ENCODE measurements at places on chromosomes 4 and X.

GRCh38 chrX:92230628-92231027, 451.5 kb downstream of the PCDH11X start:
- DNase-seq, result no peak

GRCh38 chr4:185683896-185684295, 128.1 kb downstream of the SORBS2 start:
- DNase-seq, result no peak

- DNase-seq, result no peak
These were observed 556.6 kb downstream of the NLGN4X start for GRCh38 chrX:5672099-5672498.

DNA sequence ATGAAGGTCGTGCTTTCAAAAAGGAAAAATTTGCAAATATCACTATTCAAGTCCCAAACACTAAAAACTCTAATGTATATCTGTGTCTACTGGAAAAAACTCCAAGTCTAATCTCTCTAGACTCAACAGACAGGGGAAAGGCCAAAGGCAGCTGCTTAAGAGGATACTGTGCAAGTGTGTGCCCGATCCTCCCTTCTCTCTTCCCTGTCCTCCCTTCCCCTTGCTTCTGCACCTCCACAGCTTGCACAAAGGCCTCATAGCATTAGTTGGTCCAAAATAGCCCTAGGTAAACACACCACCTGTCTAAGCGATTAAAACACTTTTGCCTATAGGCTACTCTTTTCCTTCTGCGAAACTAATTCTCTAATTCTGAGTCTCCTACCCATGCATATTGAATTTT, 10.6 kb downstream of the C4orf54 start:
- DNase-seq, result no peak

GRCh38 chr4:181855307-181855706, 387.9 kb upstream of the TENM3 start:
- no peak for DNase-seq

DNA sequence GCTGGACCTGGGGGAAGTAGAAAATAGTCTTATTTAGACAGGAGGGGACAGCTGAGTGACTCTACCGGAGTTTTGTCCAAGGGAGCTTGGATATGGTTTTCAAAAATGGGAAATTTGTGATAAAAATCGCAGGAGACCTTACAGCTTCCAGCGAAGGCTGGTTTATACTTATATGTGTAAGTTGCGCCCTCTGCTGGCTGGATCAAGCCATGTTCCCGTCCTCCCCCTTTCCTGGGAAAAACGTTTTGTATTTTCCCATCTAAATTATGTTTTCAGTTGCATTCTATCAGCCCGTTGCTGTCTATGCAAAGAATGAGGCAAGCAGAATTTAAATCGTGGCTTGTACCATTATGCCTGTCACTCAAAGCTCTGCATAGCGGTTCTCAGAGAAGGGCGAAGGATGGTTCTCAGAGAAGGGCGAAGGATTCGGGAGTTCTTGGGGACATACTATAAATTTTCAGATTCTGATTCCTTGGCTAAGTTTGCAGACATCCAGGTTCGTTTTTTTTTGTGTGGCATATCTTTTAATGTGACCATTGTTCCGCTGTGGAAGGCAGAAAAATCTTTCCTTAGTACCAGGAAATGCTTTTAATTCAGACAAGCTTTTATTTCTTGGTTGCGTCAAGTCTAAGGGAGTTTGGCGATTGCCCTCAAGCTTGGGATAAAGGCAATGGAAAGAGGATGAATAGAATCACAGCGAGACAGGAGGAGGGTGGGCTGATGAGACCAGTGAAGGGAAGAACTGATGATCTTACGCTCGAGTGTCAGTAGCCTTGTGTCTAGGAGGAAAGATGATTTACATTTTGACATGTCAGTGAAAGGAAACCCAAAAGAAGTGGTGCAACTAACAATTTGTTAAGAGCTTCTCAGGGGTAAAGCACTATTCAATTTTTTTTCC, 128.5 kb upstream of the ARX start:
- DNase-seq, result peak; percentile 19

- DNase-seq, result no peak
These were observed at the start of gene HEPH for GRCh38 chrX:66163849-66164411. Gene HEPH, plus strand, starts transcription at chrX:66164247. Its CDS starts 6,324 bp downstream, at chrX:66170571.

GRCh38 chr4:8278421-8279287, 9.1 kb downstream of the HTRA3 start:
- DNase-seq, result no peak

GRCh38 chr4:174281182-174281737, 2.2 kb downstream of the FBXO8 start:
- no peak for DNase-seq

GRCh38 chrX:108704839-108705238, 31.5 kb downstream of the IRS4 start:
- DNase-seq, result no peak

DNA sequence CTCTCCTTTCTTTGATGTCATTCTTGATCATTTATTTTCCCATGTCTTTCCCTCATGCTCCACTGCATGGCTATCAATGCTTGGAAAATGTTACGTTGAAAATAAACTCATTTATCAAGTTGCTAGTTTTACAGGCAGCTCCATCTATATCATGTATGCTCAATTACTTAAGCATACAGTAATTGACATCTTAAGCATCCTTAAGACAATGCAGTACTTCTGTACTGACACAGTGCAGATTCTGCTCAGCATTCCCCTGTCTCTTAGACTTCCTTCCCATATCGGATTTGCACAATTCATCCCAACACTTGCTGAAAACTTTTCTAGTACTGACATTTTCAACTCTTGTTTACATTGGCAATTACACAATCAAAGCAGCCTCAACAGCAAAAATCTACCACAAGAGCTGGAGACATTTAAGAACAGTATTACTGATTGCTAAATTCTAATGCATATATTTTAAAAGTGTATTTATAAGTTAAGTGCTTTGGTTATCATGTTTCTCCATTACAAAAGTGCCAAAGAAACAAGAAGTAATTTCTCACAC, 165.6 kb downstream of the ATP10D start:
- no peak for DNase-seq

DNA sequence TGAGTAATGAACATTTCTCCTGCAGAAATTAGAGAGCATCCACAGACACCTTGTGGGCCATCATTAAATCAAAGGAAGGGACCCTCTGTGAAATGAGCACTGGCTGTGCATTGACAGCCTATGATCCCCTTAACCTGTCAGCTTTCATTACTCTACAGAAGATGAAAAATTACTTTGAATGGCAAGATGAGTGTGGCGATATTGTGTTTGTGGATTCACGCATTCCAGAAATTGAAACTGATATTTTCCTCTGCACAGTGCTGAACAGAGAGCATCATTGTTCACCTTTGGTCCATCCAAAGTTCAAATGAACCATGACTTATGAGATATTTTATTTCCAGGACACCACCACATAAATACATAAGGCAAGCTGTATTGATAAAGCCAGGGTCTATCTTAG, 374.8 kb upstream of the ANXA10 start:
- no peak for DNase-seq

DNA sequence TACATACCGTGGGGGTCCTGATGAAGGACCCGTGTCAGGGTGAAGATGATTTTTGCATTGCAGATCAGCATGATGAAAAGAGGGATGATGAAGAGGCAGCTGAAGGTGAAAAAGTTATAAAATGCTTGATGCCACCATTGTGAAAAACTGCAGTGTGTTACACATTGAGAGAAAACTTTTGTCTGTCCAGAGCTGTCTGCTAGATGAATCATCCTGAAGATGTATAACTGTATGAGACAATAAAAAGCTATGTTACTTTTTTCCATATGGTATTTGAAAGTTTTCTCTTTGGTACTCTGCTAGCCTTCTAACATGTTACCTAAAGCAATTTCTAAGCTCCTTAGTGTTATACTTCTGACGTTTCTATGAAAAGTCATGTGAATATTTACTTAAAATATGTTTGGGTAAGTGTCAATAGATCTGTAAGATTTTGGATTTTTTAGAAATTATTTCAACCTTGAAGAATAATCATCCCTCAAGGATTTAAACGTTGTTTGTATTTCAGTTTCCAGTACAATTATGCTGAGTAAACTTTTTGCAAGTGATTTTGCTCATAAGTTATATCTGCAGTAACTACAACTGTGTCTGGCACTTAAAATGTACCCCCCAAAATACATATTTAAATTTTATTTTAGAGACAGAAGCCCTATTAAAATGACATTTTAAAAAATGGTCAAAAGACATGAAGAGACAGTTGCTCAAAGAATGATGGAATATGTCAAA, 9.5 kb downstream of the GNRHR start:
- DNase-seq, result no peak

DNA sequence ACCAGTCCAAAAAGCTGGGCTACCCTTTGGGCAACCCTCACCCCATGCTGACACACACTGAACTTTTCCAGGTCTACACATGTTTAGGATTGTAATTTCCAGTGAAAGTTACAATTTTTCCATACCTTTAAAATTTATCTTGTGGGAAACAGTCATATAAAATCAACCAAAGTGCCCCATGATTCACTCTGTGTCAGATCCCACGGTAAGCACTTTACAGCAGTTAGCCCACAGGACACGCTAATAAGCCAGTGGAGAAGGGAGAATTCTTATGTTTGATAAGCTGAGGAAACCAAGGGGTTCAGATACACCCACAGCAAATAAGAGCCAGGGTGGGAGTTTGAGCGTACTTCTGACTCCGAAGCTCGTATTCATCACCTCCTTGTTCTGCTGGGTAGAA, 72.4 kb upstream of the TBL1X start:
- no peak for DNase-seq

GRCh38 chr4:73704314-73705055, 35.9 kb upstream of the CXCL8 start:
- no peak for DNase-seq

- DNase-seq, result no peak
These were observed 5.1 kb downstream of the TIMP1 start for GRCh38 chrX:47587091-47587891.

DNA sequence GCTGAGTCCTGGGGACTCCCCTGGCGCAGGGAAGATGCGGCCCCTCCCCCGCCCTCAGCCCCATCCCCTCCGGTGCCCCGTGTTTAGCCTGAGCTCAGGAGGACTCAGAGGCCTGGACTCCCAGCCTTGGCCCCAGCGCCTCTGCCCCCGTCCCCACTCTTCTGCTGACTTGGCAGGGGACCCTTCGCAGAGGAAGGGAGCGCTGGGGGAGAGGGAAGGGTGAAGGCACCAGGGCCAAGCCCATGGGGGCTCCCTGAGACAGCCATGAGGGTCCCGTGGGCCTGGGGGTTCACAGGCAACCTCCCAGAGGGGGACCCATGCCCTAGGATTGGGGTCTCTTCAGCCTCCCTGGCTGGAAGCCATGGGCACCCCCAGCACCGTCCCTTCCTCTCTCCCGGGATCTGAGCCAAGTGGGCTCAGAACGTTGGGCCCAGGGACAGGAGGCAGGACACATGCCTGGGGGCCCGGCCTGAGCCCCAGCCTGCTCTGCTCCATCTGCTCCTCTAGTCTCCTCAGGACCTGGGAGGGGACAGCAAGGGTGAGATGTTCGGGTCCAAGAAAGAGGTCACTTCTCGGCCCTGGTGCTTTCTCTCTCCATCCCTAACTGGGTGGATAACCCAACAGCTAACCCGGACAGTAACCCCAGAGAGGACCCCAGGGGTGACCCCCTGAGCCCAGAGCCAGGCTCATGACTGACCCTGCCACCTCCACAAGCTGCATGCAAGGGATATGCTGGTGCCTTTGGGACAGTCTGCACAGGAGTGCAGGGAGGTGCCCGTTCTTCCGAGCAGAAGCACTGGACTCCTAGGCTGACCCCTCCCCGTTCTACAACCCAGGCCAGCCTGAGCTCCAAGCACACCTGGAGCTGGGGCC, 1.5 kb upstream of the CPLX1 start:
- no peak for DNase-seq

DNA sequence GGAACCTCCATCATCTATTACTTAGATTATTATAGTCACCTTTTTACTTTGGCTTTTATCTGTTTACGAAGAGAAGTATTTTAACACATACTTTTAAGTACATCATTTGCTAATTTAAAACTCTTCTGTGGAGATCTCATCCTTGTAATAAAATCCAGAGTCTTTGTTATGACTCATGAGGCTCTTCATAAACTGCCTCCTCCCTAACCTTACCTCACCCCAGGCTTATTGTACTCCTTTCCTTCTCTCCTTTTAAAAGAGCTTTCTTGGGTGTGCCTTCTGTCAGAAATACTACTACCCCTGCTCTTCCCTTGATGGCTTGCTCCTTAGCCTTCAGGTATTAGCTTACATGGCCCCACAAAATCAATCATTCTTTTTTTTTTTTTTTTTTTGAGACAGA, 6.6 kb downstream of the ARL9 start:
- DNase-seq, result no peak

- DNase-seq, result no peak
These were observed 31.4 kb upstream of the SPATA4 start for GRCh38 chr4:176226736-176227135.

GRCh38 chrX:10444204-10444603, 176.2 kb downstream of the MID1 start:
- DNase-seq, result no peak

DNA sequence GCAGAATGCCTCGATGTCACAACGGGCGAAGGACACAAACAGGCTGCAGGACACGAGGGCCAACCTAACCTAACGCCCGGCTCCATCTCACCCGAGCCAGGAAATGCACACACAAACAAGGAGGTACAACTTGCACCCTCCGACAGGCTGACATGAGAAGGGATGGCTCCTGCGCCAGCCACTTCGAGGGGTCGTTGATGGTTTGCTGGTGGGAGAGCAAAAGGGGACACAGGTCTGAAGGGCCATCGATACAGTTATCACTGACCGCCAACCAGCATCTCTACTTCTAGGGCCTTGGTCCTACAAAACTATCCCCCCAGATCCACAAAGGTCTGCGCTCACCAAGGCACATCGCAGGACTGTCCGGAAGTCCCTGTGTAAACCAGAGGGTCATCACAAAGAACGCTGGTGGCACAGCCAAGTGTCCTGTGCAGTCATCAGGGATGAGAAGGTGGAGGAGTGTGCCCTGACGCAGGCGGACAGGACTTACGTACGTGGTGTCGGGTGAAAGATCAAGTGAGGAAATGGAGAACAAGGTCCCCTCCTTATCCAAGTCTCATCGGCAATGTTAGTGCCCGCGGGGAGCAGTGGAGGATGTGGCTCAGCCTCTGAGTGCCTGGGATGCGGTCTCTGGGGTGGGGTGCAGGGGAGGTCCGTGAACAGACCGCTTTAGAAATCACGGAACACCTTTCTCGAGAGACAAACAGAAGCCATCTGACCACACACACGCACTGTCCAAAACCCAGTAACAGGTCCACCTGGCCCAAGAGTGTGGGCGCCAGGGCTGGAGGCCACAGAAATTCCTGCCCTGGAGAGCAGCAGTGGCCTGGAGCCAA, 7.0 kb downstream of the MXD4 start:
- no peak for DNase-seq

DNA sequence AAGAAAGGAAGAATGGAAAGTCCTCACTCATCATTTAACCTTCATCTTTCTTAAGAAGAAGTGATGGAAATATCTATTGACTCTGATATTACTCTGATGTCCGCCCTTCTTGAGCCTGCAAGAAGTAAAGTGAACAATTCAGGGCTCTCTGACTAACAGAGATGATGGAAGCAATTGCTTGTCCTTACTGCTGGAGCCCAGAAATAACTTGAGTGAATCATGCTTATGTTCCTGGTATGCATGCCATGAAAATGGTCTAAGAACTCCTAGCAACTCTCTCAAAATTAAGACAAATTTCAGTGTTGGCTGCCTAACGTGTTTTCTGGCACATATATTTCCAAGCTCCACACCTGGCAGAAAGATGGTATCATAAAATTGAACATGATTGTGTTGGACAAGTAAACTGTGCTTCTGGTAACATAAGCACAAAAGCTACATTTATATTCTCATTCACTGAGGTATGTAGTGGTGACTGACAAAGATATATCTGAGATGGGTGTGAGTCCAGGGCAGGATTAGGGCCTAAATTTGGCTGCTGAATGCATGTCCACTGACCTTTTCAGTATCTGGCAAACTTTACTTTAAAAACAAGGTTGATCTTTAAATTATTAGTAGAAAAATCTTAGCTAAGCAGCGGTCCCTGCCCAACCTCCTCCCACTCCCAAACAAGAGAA, 109.2 kb upstream of the OTUD4 start:
- no peak for DNase-seq
